GOT3 (cell line): ENCODE measurements at places on chromosomes 3 and 15.

DNA sequence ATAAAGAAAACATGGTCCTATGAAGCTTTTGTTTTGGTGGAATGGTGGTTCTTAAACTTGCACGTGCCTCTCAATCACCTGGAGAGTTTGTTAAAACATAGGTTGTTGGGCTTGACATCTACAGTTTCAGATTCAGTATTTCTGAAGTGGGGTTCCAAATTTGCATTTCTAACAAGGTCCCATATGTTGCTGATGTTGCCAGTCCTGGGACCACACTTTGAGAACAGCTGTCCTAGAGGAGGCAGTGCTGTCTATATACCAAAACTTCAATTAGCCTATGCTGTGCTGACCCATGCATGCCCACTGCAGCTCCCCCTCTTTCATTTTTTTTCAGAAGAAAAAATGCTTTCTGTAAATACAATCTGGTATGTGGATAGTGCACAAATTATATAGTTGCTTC is 31.3 kb downstream of the ALCAM start:
- DNase-seq: no peak

- peak; percentile 53 for DNase-seq
These were observed at the start of gene GREM1 for GRCh38 chr15:32717426-32718226. Gene GREM1 (plus strand): TSS chr15:32718004. CDS start chr15:32730691, 12,687 bp downstream.

DNA sequence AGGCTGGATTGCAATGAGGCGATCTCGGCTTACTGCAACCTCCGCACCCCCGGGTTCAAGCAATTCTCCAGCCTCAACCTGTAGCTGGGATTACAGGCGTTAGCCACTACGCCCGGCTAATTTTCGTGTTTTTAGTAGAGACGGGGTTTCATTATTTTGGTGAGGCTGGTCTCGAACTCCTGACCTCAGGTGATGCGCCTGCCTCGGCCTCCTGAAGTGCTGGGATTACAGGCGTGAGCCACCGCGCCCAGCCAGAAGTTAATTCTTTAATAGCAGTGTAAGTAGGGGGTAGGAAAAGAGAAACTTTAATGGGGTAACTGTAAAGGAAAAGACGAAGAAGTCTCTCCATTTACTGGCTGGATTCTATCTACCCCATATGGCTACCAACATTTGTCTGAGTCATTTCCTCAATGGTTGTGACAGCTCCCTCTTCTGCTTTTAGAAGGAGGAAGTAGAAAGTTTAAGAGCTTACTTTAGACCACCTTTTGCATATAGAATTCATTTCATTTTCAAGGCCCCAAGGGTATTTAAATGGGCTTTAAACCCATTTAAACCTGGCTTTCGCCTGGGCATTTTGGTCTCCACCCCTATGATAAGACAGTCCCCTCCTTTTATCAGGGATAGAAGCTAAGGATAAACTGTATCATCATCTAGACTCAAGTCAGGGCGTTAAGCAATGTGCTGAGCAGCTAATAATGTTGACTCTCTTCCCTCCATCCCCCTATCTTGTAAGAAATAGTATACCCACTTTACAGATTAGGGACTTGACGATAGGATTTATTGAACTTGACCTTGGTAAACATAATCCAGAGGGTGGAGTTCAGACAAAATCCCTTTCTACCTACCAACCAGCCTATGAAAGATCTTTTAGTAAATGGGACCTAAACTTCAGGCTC is 1.1 kb upstream of the CDV3 start:
- DNase-seq: no peak

- no peak for DNase-seq
These were observed 121.9 kb upstream of the STAC start for GRCh38 chr3:36258421-36258820.

GRCh38 chr15:89123181-89123525 is 34.9 kb downstream of the ABHD2 start:
- no peak for DNase-seq

DNA sequence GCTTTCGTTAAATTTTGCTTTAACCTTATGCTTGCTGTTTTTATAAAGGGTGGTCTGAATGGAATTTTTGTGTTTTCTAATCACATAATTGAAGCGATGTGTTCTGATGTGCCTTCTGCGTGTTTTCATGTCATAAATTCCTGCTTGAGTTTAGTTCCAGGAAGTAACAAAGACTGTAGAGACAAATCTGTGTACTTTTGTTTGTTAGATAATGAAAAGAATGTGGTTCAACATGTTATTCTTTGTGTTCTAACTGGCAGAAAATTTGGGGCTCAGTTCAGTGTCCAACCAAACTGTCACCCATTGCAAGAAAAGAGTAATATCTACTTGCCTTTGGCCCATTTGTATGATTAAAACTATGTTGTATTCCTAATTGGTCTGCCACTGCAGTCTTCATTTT is 324.0 kb downstream of the DIPK2A start:
- no peak for DNase-seq

- DNase-seq: no peak
These were observed 316.5 kb upstream of the ICE2 start for GRCh38 chr15:60795471-60795870.

GRCh38 chr15:61195116-61196002 is 33.7 kb downstream of the RORA start:
- no peak for DNase-seq

DNA sequence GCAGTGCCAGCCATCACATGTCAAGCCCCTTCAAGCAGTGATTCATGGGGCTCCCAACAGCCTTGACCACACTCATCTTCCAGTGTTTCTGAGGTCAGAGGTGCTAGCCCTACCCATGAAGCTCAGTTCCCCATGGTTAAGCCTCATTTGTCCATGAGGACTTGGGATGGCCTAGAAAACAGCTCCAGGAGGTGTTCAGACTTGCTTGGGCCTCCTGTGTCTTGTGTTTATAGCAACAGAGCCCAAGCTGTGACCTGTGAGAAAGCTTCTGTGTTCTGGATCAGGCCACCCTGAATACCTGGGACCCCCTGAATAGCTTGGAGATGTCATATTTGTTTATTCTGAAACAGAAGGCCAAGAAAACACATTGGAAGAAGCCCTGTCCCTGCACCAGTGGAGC is 36.7 kb downstream of the LARP6 start:
- DNase-seq: no peak

DNA sequence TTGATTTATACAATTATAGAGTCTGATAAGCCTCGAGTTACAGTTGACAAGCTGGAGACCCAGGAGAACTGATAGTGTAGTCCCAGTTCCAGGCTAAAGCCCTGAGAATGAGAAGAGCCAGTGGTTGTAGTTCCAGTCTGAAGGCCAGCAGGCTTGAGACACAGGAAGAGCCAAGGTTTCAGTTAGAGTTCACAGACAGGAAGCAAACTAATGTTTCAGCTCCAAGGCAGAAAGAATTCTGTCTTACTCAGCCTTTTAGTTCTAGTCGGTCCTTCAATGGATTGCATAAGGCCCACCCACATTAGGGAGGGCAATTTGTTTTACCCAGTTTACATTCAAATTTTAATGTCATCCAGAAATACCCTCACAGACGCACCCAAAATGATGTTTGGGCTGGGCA is 102.7 kb downstream of the CDIN1 start:
- DNase-seq: no peak

- no peak for DNase-seq
These were observed 8.0 kb upstream of the SLC22A13 start for GRCh38 chr3:38257583-38257982.

GRCh38 chr15:60316961-60317360 is 80.8 kb downstream of the ANXA2 start:
- DNase-seq: no peak

- DNase-seq: no peak
These were observed 170.1 kb downstream of the IL5RA start for GRCh38 chr3:2940062-2940461.

- no peak for DNase-seq
These were observed 116.8 kb downstream of the CHST2 start for GRCh38 chr3:143236226-143236964.

DNA sequence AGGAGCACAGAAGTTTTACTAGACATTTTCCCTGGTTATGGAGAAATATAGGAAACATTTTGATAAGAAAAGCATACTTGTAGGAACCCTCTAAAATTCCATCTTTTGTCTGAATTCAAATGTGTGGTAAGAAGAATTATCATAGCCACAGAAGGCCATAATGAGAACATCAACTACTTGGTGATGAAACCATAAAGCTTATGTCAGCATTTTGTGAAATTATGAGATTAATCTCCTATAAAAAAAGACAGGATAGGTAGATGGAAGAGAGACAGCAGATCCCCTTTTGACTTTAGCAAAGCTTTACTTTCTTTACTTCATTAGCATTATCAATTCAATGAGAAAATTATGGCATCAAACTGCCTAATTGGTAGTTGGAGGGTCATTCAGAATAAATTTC is 697.0 kb downstream of the IGSF11 start:
- DNase-seq: no peak

DNA sequence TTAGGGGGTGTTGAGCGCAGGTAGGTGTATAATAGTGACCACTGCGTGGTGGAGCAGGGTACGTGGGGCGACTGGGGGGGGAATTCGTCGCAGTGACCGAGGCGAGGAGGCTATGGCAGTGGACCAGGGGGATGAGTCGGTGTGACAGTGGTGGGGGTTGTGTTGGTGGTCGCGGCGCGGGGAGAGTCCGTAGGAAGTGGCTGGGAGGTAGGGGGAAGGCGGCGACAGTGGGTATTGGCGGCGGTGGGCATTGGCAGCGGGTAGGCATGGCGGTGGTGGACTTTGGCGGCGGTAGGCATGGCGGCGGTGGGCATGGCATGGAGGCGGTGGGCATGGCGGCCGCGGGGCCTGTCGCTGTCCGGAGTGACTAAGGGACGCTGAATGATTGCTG is 739 bp downstream of the SNRPN start:
- no peak for DNase-seq

- DNase-seq: no peak
These were observed 11.7 kb upstream of the LACTB start for GRCh38 chr15:63109920-63110319.

DNA sequence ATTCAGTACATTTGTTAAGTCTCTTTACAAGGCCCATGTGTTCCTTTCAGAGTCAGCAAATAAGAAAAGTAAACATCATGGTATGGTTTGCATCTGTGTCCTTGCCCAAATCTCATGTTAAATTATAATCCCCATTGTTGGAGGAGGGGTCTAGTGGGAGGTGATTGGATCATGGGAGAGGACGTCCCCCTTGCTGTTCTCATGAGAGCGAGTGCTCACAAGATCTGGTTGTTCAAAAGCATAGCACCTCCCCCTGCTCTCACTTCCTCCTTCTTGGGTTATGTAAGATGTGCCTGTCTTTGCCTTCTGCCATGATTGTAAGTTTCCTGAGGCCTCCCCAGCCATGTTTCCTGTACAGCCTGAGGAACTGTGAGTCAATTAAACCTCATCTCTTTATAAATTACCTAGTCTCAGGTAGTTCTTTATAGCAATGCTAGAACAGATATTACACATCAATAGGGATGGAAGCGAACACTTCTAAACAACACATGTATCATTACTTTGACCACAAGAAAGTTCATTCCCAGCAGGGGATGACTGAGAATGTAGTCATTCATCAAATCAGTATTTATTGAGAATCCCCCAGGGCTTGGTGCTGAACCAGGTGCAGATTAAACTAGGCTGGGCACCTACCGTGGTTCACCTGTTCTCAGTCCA is 4.1 kb downstream of the EFCAB12 start:
- DNase-seq: no peak

DNA sequence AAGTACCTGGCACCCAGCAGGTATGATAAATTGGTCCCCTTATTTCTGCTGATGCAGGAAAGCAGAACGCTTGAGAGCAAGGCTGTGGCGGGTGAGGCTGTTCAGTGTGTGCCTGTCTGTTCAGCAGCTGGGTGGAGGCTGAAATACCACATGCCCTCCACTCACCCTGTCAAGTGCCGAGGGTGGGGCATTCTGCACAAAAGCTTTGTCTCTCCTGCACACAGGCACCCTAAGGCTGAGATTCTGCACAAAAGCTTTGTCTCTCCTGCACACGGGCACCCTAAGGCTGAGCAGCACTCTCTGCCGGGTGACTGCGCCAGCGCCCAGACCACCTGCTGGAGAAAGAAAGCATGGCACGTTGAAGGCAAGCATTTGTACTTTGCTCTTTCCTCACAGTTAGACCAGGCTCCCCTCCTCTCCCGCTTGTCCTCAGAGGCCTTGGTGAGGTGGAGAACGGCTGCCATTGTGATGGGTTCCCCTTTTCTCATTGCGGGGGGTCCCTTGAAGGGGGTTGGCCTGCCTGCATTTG is 97.5 kb downstream of the BDH1 start:
- no peak for DNase-seq

DNA sequence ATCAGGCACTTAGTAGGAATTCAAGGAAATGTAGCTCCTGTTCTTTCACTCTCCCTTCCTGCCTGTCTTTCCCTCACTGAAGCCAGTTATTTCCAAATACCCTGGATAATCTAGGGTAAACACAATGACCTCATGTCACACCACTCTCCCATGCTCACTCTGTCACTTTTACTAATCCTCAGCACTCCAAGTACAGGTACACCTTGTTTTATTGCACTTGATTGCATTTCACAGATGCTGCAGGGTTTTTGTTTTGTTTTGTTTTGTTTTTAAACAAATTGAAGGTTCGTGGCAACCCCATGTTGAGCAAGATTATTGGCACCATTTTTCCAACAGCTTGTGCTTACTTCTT is 40.8 kb downstream of the PPM1L start:
- DNase-seq: no peak

- no peak for DNase-seq
These were observed 10.7 kb upstream of the ZXDC start for GRCh38 chr3:126486360-126486847.

DNA sequence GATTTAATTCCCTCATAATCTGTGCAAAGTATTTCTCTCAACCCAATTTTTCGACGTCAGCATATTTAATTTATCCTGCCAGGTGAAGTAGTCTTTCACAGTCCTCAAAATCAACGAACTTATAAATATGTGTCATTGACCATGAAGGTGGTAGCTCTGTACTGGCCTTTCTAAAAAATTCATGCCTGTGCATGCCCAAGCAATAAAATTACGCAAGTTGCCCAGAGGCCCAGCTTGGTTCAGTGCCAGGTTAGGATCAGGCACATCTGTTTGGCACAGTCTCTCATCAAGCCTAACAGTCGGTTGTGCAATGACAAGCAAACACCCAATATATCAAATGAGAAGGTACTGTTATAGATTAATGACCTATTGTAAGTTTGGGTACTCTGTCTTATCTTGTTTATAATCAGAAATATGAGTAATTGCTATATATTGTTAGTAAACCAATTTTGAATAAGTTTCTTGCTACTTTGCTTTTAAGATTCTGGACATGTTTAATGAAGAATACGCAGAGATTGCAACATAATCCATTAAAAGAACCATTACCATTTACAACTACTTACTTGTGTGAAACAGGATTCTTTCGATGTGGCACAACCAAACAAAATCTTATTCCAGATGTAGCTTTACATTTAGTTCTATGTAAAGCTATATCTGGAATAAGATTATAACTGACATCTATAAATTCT is 159.0 kb upstream of the IL12A start:
- no peak for DNase-seq

DNA sequence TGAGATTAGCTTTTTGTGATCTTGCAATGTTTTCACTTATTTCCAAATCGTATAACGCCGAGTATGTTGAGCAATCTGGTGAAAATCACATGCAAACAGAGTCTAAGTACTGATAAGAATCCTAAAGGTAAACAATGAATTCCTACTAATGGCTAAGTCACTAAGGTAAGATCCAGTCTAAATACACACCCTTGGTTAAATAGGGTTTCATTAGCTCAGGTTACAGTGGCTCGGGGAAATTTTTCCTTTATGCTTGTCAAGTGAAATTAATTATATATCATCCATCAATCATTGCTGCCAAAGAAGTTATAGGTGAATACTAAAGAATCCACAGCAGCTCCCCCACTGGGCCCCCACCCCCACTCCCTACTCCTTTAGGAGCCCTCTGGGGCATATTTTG is 139.3 kb downstream of the SOX2 start:
- no peak for DNase-seq
